ENCODE measurements at places on chromosomes 1 and 21.

- DNase-seq = no peak
These were observed 282.4 kb upstream of the SGIP1 start for GRCh38 chr1:66251546-66251945.

DNA sequence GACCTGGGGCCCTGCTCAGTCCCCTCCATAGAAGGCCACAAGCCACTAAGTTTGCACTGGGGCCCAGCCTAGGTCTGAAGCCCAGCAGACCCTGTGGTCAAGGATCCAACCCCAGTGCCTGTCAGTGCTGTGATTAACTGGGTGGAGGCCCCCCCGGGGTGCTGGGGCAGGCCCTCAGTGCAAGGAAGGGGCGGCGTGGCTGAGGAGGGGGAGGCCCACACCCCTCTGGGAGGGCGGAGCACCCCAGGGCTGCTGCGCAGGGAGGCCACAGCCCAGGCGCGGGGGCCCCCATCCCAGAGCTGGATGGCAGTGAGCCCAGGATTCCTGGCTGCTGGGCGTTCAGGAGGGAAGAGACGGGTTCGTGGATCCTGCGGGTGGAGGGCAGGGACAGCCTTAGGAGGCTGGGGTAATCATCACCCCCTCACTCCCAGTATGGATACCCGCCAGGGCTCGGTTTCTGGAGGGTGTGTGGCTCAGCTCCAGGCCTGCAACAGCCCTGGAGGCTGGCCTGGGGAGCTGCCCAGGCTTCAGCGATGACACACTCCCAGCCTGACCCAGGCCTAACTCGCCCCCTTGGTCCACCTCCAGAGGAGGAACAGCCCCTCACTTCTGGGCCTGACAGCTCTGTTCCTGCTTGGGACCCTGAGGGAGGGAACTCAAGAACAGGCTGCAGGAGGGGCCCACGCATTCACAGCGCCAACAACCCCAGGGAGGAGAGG, 890 bp downstream of the GJC2 start:
- no peak for DNase-seq

- DNase-seq = no peak
These were observed 29.8 kb downstream of the ZYG11B start for GRCh38 chr1:52756020-52756419.

- no peak for DNase-seq
These were observed 395.4 kb downstream of the RRAGC start for GRCh38 chr1:38464071-38464661.

- no peak for DNase-seq
These were observed 37.1 kb downstream of the HSPG2 start for GRCh38 chr1:21899987-21900386.

DNA sequence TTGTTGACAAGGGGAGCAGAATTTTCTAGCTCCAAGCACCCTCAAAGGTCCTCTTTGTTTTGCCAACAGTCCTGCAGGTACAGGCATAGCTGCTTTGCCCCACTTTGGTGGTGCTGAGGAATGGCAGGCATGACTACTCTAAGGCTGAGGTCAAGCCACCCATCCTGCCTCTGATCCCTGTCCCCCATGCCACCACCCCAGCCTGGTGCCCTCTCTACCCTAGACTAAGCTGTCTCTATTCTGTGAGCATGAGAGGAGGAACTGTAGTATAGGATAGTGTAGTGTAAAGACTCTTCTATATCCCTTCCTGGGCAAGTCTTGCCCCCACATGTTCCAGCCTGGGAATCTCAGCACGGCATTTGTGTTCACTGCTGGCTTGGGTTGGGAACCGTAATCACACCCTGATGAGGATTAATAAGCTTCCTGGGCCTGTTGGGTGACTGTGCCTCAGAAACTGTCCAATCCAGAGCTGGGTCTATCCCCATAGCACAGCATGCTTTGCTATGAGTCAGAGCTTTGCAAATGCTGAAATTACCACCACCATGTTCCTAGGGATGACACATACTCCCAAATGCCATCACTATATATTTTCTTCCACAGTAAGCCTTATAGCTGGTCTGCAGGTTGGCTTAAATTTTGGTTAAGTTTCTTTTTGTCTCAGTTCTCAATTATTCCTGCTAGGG, 105.7 kb upstream of the PPP2R5A start:
- no peak for DNase-seq

- peak; percentile 34 for DNase-seq
These were observed 73.1 kb upstream of the GJB5 start for GRCh38 chr1:34681480-34682451.

DNA sequence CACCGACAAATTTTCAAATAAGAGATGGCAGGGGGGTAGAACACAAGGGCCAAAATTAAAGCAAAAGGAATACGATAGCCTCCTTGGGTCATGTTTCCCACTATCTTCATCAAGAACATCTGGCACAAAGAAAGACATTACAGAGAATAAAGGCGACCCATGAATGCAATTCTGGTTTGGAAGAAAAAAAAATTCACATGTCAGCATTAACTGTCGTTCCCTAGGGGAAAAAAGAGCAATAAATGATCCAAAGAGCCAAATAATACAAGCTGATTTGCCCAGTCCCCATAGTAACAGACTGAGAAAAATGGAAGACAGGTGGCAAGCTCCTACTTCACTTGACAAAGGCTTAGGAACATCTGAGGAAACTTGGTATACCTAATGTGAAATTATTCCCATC, 4.5 kb downstream of the STIL start:
- no peak for DNase-seq

- no peak for DNase-seq
These were observed 1.2 kb downstream of the C1QTNF12 start for GRCh38 chr1:1245178-1245816.

- DNase-seq = no peak
These were observed 12.1 kb upstream of the ZDHHC18 start for GRCh38 chr1:26814377-26814776.

DNA sequence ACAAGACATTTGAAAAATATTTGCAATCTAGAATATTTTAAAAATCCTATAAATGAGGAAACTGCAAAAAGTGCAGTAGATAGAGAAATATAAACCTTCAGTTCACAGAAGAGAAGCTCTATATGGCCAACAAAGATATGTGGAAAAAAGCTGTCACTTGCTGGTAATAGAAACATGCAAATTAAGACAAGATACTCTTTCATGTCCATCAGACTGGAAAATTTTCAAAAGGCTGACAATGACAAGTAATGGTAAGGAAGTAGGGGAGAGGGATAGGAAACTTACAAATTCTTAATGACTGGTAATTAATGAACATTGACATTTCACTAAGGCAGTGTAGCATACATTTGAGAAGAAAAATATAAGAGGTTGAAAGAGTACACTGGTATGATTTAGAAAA, 147.9 kb downstream of the MRPL39 start:
- no peak for DNase-seq

DNA sequence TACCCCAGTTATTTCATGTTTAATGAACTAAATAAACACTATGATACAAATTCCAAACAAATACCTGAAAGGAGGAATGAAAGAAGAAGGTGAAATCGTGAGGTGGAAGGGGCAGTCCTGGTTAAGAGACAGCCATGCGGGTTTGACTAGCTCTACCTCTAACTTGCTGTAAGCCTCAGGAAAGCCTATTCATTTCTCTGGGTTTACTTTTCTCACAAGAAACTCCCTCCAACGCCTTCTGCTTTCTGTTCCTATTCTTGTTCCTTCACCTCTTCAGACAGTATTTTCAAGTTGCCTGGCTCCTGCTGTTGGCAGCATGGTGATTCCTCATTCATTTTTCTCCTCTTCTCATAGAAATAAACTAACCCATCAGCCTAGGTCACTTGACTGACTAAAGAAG, 92.4 kb downstream of the NTPCR start:
- DNase-seq = no peak

DNA sequence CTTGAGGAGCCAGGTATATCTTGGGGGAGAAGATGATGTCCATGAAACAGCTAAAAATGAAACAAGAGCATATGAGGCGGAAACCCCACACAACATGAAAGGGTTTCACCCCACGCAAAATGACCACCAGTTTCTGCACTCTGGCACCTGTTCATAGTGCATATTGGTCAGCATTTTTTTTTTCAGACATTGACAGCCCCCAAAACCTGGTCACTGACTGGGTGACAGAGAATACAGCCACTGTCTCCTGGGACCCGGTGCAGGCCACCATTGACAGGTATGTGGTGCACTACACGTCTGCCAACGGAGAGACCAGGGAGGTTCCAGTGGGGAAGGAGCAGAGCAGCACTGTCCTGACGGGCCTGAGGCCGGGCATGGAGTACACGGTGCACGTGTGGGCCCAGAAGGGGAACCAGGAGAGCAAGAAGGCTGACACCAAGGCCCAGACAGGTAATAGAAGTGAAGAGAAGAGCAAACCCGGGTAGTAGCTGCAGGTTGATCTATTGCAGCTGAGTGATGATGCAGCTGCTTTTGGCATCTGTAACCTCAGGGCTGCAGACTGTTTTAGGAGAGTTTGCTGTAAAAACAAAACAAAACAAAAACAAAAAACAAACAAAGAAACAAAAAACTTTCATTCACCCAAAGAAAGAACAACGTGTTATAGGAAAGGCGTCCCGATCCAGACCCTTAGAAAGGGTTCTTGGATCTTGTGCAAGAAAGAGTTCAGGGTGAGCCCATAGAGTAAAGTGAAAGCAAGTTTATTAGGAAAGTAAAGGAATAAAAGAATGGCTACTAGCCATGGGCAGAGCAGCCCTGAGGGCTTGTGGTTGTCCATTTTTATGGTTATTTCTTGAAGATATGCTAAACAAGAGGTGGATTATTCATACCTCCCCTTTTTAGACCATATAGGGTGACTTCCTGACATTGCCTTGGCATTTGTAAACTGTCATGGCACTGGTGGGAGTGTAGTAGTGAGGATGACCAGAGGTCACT, 51.0 kb downstream of the TNN start:
- no peak for DNase-seq

- no peak for DNase-seq
These were observed 48.1 kb upstream of the UBE2U start for GRCh38 chr1:64155278-64155677.

GRCh38 chr1:204574016-204574864, 58.0 kb downstream of the MDM4 start:
- no peak for DNase-seq

GRCh38 chr1:205434738-205435137, 12.9 kb upstream of the LEMD1 start:
- DNase-seq = no peak

DNA sequence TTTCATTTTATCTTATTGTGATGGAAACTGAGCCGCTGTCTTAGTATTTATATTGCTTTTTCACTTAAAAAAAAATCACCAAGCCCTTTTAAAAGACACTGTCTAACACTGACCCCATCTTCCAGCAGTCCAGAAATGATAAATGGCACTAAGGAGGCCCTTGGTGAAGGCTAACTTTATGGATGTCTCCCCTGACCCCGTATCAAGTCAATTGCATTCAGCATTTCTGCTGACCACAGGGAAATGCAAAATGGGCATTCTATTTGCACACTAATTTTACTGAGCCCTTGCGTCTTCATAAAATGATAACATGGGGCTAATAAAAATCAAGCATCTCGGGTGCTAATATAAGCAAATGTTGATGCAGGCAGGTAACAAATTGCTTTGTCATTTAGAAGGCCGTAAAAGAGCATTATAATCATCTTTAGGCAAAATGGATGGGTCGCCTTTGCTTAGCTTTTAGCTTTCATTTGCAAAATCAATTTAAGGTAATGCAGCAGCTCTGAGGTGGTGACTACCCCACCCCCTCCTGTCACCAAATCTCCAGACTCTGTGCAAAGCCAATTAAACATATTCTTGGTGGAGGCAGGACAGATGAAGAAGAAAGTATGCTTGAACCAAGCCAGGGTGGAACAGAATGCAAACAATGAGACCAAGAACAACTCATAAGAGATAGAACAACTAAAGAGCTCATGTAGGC, 110.8 kb downstream of the BEND5 start:
- DNase-seq = no peak

DNA sequence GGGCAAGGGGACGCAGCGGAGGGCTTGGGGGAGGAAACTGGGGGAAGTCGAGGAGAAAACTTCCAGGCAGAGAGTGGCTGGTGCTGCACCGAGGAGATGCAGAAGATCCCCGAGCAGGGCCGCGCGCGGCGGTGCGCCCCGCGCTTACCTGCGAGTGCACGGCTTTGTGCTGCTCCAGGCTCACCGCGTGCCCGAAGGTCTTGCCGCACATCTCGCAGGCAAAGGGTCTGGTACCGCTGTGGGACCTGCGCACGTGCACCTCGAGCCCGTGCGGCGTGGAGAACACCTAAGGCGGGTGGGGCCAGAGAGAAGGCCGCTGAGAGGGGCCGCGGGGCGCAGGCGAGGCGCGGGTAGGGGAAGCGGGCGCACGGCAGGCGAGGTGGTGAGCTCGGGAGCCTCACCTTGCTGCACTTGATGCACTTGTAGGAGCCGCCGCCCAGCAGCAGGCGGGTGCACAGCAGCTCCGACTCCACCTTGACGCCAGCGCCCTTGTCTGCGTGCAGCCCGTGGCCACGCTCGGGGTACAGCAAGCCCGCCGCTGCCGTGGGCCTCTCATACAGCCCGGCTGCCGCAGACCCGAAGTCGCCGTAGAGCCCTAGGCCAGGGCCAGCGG, 6.4 kb downstream of the GFI1 start:
- no peak for DNase-seq

DNA sequence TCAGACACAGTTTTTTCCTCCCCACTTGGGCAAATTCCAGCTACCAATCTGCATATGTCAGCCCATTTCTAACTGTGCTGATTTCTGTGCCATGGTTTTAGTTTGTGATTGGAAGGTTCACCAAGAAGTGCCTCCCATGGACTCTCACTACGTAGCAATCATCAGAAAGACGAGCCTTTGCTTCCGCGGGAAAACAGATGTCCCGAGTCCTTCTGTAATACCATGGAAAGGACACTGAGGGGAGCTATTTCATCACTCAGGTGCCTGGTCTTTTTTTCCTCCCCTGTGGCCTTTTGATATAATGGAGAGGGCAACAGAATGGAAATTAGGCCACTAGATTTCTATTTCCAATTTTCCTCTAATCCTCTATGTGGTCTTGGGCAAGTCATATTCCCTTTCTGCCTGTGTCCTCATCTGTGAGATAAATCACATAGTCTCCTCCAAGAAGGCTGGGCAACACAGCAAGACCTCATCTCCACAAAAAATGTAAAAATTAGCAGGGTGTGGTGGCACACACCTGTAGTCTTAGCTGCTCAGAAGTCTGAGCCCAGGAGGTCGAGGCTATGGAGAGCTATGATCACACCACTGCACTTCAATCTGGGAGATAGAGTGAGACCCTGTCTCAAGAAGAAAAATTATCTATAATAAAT, 24.8 kb downstream of the LEMD1 start:
- DNase-seq = no peak

GRCh38 chr1:55448261-55448660, 233.1 kb upstream of the USP24 start:
- no peak for DNase-seq

DNA sequence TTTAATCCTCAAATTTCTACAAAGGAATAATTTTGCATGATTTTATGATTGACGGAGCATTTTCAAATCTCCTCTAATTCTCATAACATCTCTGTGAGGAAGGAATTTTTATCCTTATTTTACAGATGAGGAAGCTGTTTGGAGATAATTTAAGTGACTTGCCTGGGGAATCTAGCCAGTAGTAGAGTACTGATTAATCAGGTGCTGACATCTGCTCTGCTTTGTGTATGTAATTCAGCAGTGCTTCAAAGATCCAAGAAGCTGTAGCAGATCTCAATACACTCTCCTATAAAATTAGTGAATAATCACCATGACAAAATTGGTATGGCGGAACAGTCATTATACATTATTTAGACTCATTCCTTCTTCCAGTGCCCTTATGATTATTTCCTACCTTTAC, 46.0 kb downstream of the DPH5 start:
- no peak for DNase-seq

GRCh38 chr1:109983380-109984189, 980 bp upstream of the AHCYL1 start:
- DNase-seq = no peak

All from stimulated activated naive B cell treated with anti-CD40 and anti-IgM and Interleukin-4, amounts not matched to agents 10 μg/mL and 1 μg/mL and 100 μg/mL, for 72 hours (primary cell).